ENCODE measurements at places on chromosomes 3 and 15. TPM values are rescaled to one million over a fixed set of nuclear protein-coding genes. Genes with fewer than 3 reads are reported as not detected.

DNA sequence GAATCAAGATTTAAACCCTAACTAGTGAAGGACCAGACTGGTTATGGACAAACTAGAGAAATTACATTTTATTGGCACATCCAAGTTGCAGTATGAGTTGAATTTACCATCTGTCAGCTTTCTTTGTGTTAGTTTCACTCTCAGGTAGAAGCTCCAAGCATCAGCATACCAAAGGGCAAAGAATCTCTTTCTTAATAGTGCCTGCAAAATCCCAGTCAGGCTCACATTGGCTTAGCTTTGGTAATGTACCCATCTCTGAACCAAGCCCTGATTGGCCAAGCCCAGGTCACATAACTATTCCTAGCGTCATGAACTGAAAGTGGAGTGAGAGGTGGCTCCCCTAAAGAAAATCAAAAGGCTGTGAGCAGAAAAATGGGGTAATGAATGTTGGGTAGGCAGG is 66.9 kb downstream of the CCNL1 start:
- DNase-seq, result no peak

GRCh38 chr3:71545330-71545729 is 38.2 kb downstream of the FOXP1 start:
- DNase-seq, result no peak

The EFHB gene
- total RNA-seq, result not detected

The PLA2G4D gene
- not detected for total RNA-seq

Measured in A172 (cell line).